Endothelial cell (in vitro differentiated cells): ENCODE measurements at places on chromosomes 3 and 15.

- H3K27me3 ChIP-seq, result peaks cover 16% of the 10 kb centered on the region
- peaks cover 58% of the 10 kb centered on the region for H3K36me3 ChIP-seq
- H3K27ac ChIP-seq, result peak overlapping the region; percentile 92
- peak; percentile 80 for DNase-seq
Measured at GRCh38 chr3:64685800-64686445, 1.9 kb downstream of the ADAMTS9 start.

DNA sequence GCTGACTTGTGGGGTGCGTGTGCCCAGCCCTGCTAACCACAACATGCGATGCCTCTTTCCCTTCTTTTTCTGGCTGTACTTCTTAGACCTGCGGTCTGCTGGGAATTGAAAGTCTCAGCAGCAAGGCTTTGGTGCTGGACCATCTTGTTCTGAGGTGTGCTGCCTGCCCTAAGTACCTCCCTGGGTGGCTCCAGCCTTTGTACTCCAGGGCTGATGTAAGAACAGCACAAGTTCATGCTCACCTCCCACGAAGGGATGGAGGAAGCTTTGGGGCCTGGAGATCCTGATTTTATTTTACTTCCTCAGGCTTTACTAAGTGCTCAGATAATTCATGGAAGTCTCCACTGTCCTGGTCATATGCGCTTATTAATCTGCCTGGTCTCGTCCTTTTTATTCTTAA, 28.9 kb downstream of the FAM43A start:
- DNase-seq, result no peak
- peaks cover 2% of the 10 kb centered on the region for H3K27me3 ChIP-seq
- H3K27ac ChIP-seq, result no peak overlapping the region
- no peaks in the 10 kb centered on the region for H3K36me3 ChIP-seq
- H3K4me3 ChIP-seq, result no peak overlapping the region
- peaks cover 3% of the 10 kb centered on the region for H3K4me1 ChIP-seq

DNA sequence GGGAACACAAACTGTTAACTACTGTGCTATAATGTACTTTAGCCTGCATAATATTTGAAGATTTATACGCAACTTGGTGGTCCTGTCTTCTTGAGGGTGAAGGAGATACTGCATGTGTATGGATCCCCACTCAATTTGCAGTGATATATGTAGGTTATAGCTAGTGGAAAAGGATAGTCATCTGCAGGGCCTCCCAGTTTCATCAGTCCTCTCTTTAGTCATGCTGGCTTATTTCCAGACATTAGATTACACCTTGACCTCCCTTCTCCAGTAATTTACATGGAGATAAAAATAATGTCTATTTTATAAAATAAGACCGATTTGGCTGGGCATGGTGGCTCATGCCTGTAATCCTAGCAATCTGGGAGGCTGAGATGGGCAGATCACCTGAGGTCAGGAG, 3.7 kb downstream of the NR1D2 start:
- H3K27ac ChIP-seq, result no peak overlapping the region
- no peak overlapping the region for H3K4me3 ChIP-seq
- DNase-seq, result no peak
- peaks cover 10% of the 10 kb centered on the region for H3K4me1 ChIP-seq
- H3K36me3 ChIP-seq, result peaks cover 9% of the 10 kb centered on the region
- H3K27me3 ChIP-seq, result peaks cover 11% of the 10 kb centered on the region

GRCh38 chr15:84151205-84151931, 84.2 kb upstream of the GOLGA6L4 start:
- H3K36me3 ChIP-seq, result no peaks in the 10 kb centered on the region
- H3K4me3 ChIP-seq, result no peak overlapping the region
- H3K27ac ChIP-seq, result no peak overlapping the region
- peaks cover 5% of the 10 kb centered on the region for H3K27me3 ChIP-seq
- DNase-seq, result no peak

GRCh38 chr15:75307778-75308390, 25.2 kb downstream of the GOLGA6D start:
- DNase-seq, result peak; percentile 74
- no peaks in the 10 kb centered on the region for H3K4me1 ChIP-seq
- no peak overlapping the region for H3K27ac ChIP-seq
- no peaks in the 10 kb centered on the region for H3K36me3 ChIP-seq
- H3K4me3 ChIP-seq, result no peak overlapping the region

DNA sequence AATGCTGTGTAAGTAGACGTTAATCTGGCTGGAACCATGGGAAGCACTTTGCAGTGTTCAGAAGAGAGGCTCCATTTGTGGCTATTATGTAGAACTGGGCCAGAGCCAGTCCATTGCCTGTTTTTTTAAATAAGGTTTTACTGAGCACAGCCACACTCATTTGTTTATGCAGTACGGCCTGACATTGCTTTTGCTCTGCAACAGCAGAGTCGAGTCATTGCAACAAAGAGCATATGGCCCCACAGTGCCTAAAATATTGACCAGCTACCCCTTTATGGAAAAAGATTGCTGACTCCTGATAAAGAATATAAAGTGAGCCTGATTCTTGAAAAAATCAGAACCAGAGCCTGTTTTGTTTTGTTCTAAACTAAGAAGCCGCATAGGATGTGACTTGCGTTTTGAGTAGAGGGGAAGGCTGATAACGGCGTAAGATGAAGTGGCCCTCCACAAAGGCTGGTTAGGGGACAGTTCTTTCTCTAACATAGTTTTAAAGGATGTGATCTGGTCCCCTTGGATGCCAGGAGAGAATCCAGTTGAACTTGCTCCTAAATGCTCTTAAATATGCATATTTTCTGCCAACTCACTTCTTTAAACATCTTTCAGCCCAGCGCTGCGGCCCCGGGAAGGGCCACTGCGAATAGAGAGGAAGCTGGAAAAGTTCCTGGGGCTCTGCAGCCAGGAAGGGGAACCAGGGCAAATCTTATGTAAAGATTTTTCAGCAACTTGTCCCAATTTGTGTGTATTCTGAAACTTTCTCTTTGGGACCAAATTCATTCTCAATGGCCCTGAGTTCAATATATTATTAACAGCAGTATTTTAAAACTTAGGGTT, 64.5 kb downstream of the GLDN start:
- no peak for DNase-seq
- H3K27ac ChIP-seq, result no peak overlapping the region
- no peaks in the 10 kb centered on the region for H3K36me3 ChIP-seq
- no peaks in the 10 kb centered on the region for H3K4me1 ChIP-seq
- H3K4me3 ChIP-seq, result no peak overlapping the region
